ENCODE measurements at places on chromosomes 7 and 10. TPM values are rescaled to one million over a fixed set of nuclear protein-coding genes. Genes with fewer than 3 reads are reported as not detected.

GRCh38 chr10:116201011-116201410 is 72.0 kb downstream of the GFRA1 start:
- H3K36me3 ChIP-seq: no peaks in the 10 kb centered on the region
- no peak overlapping the region for H3K4me3 ChIP-seq
- H3K4me1 ChIP-seq: no peaks in the 10 kb centered on the region

DNA sequence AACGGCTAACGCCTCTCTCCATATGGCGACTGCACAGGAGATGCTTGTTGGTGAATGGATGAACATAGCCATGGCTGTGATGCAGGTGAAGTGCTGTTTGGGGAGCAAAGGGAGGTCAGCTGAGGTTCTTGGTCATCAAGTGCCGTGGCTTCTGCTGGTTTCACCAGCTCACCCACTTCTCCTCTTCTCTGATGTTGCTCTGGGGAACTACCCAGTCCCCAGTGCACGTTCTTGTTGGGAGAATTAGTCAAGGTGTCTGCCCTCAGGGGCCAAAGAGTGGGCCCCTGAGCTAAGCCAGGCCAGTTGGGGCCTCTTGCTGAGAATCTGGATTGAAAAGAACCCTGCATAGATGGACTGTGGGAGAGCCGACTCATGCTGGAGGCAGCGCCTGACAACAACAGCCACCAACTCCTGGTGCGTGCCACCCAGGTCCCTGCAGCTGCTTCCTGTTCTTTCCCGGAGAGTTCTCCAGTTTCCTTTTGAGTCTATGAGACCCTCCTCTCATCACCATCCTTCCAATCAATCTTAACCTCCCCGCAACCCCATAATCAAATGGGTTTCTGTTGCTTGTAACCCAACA is 3.0 kb downstream of the BTBD16 start:
- no peak overlapping the region for H3K27ac ChIP-seq
- no peaks in the 10 kb centered on the region for H3K27me3 ChIP-seq
- DNase-seq: no peak
- H3K4me1 ChIP-seq: no peaks in the 10 kb centered on the region
- H3K36me3 ChIP-seq: no peaks in the 10 kb centered on the region
- H3K4me3 ChIP-seq: no peak overlapping the region

GRCh38 chr7:142353147-142354060 is 95.5 kb upstream of the PRSS58 start:
- H3K4me3 ChIP-seq: no peak overlapping the region
- DNase-seq: no peak
- no peaks in the 10 kb centered on the region for H3K36me3 ChIP-seq
- H3K27me3 ChIP-seq: peaks cover 2% of the 10 kb centered on the region

DNA sequence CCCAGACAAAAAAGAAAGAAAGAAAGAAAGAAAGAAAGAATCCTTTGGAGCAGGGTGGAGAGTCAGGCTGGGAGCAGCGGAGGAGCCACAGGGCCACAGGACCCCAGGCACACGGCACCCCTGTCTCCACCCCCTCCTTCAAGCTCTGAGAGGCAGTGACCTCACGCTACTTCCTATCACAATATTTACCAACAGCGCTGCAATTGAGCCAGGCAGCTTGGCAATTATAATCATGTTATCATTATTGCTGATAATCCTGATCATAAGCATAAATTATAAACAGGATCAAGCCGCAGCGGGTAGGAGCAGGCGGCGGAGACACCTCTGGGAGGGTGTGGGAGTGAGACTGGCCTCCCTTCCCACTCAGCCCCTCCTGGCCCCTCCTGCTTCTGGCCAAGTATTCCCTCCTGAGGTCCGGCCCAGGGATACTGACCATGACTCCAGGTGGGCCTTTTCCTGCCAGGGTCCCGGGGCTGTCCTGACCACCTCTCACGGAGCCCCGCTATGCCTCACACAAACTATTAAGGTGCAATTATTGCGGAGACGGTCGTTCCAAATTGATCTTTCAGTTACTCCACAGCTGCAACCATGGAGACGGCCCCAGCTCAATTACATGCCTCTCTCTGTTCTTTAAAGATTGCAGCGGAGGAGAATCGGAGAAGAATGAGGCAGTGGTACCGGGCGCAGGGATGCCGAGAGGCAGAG is 10.0 kb upstream of the GTF2IRD1 start:
- no peaks in the 10 kb centered on the region for H3K4me1 ChIP-seq
- DNase-seq: no peak
- H3K4me3 ChIP-seq: no peak overlapping the region
- no peak overlapping the region for H3K27ac ChIP-seq
- no peaks in the 10 kb centered on the region for H3K27me3 ChIP-seq

DNA sequence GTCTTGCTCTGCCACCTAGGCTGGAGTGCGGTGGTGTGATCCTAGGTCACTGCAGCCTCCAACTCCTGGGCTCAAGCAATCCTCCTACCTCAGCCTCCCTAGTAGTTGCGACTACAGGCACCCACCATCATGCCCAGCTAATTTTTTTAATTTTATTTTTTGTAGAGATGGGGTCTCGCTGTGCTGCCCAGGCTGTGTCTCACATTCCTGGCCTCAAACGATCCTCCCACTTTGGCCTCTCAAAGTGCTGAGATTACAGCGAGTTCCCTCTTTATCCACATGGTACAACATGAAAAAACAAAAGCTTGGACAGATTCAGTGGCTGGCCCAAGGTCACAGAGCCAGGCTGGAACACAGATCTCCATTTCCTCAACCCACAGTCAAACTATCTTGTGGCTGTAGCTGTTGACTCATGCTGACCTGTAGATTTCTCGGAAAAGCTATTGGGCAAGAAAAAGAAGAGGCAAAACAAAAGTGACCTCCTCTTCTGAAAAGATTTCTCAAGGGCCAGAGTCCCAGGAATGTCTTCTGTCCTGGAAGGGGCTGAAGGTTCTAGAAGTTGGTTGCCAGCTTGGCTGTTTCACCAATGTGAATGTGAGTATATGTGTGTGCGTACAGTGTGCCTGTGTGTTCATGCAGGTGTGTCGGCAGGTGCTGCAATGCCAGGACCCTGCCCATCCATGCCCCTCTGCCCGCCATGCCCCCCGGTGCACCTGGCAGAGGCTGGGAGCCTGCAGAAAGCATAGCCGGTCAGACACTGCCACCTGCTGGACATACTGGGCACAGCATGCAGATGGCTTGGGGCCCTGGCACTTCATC is 28.4 kb downstream of the TMEM130 start:
- H3K27me3 ChIP-seq: no peaks in the 10 kb centered on the region
- DNase-seq: peak; percentile 46
- H3K4me1 ChIP-seq: no peaks in the 10 kb centered on the region
- H3K4me3 ChIP-seq: no peak overlapping the region
- no peak overlapping the region for H3K27ac ChIP-seq

- H3K4me1 ChIP-seq: no peaks in the 10 kb centered on the region
- H3K27ac ChIP-seq: no peak overlapping the region
- no peak overlapping the region for H3K4me3 ChIP-seq
These were observed 303.5 kb upstream of the BMPER start for GRCh38 chr7:33601884-33602283.

DNA sequence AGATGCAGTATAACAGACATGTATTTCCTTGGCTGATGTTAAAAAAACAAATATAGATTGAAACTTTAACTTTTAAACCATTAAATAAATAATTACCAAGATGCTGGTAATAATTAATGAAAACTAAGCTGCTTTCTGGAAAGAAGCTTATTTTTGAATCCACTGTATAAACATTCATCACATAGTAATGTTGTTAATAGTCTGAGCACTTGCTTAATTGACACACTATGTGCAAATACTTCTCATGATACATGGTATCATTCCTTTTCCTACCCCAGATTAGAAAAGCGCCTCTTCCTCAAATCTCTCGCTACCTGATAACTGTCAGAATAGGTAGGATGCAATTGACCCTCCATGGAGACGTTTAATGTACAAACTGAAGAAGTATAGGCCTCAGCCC is 15.0 kb upstream of the COL28A1 start:
- H3K4me1 ChIP-seq: no peaks in the 10 kb centered on the region
- H3K27me3 ChIP-seq: no peaks in the 10 kb centered on the region
- DNase-seq: no peak
- no peak overlapping the region for H3K27ac ChIP-seq

GRCh38 chr10:31299119-31299518 is 19.9 kb upstream of the ZEB1 start:
- H3K4me1 ChIP-seq: no peaks in the 10 kb centered on the region
- no peak overlapping the region for H3K4me3 ChIP-seq
- no peaks in the 10 kb centered on the region for H3K36me3 ChIP-seq
- no peak overlapping the region for H3K27ac ChIP-seq

GRCh38 chr10:27245836-27246235 is 5.2 kb upstream of the ACBD5 start:
- H3K27ac ChIP-seq: no peak overlapping the region
- H3K36me3 ChIP-seq: peaks cover 3% of the 10 kb centered on the region
- peaks cover 7% of the 10 kb centered on the region for H3K4me1 ChIP-seq

DNA sequence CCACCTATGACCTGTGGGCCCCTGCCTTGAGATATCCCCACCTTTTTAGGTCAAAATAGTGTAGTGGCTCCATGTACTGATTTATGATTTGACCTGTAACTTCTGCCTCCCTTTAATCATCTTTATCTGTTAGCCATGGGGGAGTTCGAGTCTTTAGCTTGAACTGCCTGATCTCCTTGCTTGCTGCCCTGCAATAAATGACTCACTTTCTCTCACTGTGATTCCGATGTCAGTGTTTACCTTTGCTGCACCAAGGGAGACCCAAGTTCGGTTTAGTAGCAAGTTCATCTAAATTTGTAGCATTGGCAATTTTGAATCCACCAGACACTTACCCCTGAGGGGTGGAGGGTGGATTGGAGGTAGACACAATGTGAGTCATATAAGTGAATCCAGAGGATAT is 814.6 kb upstream of the AUTS2 start:
- H3K4me1 ChIP-seq: no peaks in the 10 kb centered on the region
- no peak overlapping the region for H3K27ac ChIP-seq
- no peaks in the 10 kb centered on the region for H3K27me3 ChIP-seq
- H3K4me3 ChIP-seq: no peak overlapping the region
- DNase-seq: no peak

DNA sequence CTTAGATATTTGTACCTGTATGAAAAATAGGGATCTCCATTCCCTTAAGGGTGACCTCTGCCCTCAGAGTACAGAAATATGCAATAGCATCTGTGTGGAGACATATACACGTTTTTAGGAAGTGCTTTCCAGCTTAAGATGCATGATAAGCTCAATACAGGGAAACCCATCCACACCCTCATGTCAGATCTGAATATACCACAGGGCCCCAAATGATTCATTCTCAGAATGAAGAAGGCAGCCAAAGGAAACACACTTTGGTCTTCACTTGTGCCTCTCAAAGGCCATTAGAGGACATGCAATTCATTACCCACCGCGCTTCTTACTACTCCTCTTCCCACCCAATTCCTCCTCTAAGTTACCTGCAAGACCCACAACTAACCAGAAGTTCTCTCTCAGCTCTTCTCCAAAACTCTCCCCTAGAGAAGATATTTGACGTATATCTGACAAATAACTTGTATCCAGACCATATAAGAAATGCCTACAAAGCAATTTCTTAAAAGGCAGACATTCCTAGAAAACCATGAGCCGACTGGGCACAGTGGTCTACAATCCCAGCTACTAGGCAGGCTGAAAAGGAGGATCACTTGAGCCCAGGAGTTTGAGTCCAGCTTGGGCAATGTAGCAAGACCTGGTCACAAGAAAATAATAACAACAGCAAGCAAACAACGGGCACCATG is 103.0 kb downstream of the OAT start:
- H3K4me3 ChIP-seq: no peak overlapping the region
- H3K27me3 ChIP-seq: no peaks in the 10 kb centered on the region
- H3K4me1 ChIP-seq: no peaks in the 10 kb centered on the region

DNA sequence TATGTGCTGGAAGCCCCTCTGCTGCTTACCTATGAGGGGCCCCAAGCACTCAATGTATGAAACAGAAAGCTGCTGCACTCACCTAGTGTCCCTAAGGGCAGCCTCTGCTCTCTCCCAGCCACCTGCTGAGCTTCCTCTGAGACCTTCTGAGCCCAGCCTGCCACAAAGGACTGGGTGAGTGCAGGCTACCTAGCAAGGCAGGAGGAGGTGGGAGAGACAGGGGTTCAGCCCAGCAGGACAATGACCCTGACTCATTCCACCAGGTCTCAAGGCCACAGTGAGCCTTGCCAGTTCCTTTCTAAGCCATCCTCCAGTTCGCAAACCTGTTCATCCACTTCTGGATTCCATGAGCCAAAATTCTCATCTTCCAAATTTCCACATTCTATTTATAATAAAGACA is 16.3 kb downstream of the VOPP1 start:
- H3K27ac ChIP-seq: no peak overlapping the region
- peaks cover 33% of the 10 kb centered on the region for H3K4me1 ChIP-seq
- H3K36me3 ChIP-seq: no peaks in the 10 kb centered on the region
- no peak overlapping the region for H3K4me3 ChIP-seq
- no peaks in the 10 kb centered on the region for H3K27me3 ChIP-seq

GRCh38 chr10:108064746-108065260 is 900.3 kb upstream of the SORCS1 start:
- H3K36me3 ChIP-seq: no peaks in the 10 kb centered on the region
- no peak for DNase-seq
- no peak overlapping the region for H3K4me3 ChIP-seq
- no peaks in the 10 kb centered on the region for H3K27me3 ChIP-seq

DNA sequence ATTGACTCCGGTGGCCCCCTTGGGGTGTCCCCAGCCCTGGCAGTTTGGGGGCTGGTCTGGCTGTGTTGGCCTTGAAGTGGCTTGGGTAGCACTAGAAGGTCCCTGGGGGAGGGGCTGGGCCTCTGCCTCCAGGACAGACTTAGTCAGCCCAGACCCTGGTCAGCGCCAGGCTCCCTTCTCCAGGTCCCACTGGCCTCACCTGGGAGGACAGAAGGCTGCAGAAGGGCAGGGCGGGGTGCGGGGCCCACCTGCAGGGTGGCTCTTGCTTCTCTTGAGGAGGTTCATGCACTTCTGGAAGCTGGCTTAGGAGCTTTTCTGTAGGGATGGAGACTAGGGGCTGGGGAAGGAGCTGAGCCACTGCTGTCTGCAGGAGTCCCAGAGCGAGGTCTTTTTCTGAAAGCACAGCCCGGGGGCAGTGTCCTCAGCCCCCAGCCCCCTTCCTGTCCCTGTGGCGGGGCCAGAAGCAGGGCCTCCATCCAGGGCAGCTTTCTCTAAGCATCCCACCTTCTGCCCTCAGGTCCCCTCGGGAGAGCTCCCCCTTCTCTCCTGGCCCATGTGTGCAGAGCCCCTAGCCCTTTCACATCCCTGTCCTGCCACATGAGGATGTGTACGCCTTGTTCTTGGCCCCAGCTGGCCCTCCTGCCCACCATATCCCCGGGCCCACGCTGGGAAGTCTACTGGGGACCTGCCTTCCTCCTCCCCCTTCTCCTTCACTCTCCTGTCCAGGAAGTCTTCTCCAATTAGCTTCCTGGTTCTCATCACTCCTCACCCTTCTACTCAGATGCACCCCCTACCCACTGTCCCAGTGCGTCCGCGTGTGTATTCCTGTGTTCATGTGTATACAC is 11.0 kb downstream of the TBATA start:
- H3K4me3 ChIP-seq: no peak overlapping the region
- no peaks in the 10 kb centered on the region for H3K36me3 ChIP-seq
- H3K4me1 ChIP-seq: no peaks in the 10 kb centered on the region
- no peaks in the 10 kb centered on the region for H3K27me3 ChIP-seq

Gene CRHR2
- total RNA-seq: not detected

Gene SKAP2
- total RNA-seq: 66.8 TPM

Gene NUDT13
- total RNA-seq: 6.1 TPM

Gene C10orf67
- not detected for total RNA-seq

Gene CYP26C1
- total RNA-seq: 1.1 TPM

Gene CCL24
- not detected for total RNA-seq

Measured in Panc1 (cell line).